Activated gamma-delta T cell (primary cell): ENCODE measurements at places on chromosomes 16 and 17.

- DNase-seq = no peak
These were observed 20.0 kb downstream of the UNC45B start for GRCh38 chr17:35167666-35168065.

DNA sequence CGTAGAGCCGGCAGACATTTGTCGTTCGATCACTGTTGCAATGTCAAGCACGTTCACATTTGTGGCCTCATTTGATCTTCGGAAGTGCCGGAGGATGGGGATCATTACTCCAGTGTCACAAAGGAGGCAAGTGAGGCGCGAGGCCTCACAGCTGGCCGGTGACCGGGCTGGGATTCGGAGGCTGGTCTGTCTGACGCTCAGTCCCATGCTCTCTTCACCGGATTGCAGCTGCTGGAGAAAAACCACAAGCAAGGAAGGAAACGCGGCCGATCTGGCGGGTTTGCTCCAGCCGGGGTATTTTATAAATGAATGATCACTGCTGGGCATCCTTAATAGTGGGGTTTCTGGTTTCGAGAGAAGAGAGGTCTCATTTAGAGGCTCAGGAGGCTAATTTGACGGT is 127.8 kb downstream of the OR1D5 start:
- no peak for DNase-seq

- no peak for DNase-seq
These were observed 10.1 kb upstream of the SLC16A5 start for GRCh38 chr17:75077496-75078283.

GRCh38 chr17:16652847-16653366 is 743 bp downstream of the ZNF624 start:
- DNase-seq = no peak

- DNase-seq = no peak
These were observed 3.4 kb upstream of the SEC14L5 start for GRCh38 chr16:4954714-4955113.

DNA sequence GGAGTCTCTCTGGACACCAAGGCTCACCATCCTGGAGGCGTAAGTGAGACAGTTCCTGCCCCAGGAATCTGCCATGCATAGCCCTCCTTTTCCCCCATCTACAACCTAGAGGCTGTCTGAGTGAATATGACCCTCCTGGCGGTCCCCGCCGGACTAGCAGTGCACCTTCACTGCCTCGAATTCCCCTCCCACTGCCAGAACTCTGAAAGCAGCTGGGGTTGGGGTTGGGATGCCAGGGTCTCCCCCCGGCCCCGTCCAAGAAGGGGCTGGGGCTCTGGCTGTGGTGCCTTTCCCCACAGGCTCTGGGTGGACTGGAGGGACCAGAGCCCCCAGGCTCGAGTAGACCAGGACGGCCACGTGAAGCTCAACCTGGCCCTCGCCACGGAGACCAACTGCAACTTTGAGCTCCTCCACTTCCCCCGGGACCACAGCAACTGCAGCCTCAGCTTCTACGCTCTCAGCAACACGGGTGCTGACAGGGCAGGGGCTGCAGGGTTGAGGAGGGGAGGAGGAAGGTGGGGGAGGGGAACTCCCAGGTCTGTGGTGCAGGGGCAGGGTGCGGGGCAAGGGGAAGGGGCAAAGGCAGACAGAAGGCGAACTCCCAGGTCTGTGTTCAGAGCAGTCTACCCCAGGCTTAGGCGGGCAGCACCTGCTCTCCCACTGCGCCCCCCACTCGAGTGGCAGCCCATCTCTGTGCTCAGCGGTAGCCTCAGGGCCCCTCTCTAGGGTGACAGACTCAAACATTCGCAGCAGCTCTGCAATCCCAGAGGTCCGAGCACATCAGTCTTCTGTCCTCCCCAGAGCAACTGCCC is 1.2 kb downstream of the ZACN start:
- DNase-seq = no peak

DNA sequence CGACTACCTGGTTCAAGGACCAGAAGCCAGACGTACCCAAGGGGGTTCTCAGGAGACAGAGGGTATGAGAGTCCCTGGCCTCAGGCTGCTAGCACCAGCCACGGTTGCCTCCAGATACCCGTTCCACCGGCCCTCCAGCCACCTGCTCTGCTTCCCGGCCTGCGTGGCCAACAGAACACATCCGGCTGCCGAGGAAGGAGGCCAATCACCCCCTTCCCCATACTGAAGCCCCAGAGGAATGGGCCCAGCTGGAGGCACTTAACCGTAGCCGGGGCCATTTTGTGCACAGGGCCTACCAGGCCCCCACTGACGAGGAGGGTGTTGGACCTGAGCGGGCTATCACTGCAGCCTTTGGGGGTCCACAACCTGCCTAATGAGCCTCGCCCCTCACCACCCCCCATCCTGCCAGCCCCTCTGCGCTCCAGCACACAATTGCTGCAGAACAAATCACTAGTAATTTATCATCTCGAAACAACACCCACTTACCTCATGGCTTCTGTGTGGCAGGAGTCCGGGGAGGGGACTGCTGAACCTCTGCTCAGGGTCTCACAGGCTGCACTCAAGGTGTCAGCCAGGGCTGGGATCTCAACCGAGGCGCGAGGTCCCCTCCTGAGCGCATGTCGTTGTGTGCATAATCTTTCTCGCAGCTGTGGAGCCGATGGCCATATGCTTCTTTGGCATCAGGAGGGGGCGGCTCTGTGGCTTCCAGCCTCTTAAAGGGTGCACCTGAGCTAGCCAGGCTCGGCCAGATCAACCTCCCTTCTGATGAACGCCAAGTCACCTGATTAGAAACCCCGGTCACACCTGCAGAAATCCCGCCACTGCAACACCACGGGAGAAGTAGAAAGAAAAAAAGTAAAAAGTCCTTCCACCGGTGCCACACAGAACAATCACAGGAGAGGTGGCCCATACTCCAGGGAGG is 10.1 kb upstream of the KREMEN2 start:
- no peak for DNase-seq

- no peak for DNase-seq
These were observed 373.7 kb upstream of the SALL1 start for GRCh38 chr16:51524555-51525373.

GRCh38 chr16:57471209-57471608 is 8.7 kb downstream of the POLR2C start:
- DNase-seq = no peak

GRCh38 chr17:67246653-67247415 is 1.8 kb upstream of the HELZ start:
- no peak for DNase-seq

GRCh38 chr16:80948886-80949493 is 57.7 kb downstream of the CMC2 start:
- no peak for DNase-seq

- no peak for DNase-seq
These were observed 1.4 kb downstream of the SOX9 start for GRCh38 chr17:72122010-72122764.

GRCh38 chr17:50380369-50381259 is 7.6 kb downstream of the EME1 start:
- no peak for DNase-seq

DNA sequence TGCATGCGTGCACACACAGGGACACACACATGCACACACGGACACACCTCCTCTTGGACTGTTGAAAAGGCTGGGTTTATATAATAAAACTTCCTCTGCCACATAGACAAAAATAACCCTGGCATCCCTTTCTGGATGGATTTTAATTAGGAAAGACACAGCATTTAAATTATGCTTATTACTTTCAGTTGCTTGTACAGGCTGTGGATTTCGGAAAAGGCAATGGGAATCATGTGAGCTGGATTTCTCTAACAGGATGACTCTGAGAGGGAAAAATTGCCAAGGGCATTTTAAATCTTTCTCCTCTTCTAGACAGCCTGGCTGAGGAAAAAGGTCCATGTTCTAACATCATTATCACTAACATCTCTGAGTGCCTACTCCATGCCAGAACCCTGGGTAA is 75.9 kb downstream of the HLF start:
- DNase-seq = no peak

DNA sequence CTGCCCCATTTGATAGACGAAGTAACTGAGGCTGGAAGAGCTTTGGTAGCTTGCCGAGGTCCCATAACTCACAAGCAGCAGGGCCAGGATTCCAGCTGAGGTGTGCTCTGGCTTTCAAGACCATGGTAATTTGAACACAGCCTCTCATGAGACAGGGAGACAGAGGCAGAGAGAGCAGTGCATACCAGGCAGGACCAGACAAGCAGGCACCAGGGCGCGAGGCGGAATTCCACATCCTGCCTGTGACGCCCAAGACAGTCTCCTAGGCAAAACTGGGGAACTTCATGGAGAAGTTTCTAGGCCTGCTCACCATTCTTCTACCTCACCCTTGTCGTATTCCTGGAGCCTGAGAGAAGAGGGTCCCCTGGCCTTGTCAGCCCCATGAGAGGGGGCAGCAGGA is 19.2 kb downstream of the SDK2 start:
- no peak for DNase-seq

- no peak for DNase-seq
These were observed 4.8 kb downstream of the CTRB2 start for GRCh38 chr16:75202069-75202590.

DNA sequence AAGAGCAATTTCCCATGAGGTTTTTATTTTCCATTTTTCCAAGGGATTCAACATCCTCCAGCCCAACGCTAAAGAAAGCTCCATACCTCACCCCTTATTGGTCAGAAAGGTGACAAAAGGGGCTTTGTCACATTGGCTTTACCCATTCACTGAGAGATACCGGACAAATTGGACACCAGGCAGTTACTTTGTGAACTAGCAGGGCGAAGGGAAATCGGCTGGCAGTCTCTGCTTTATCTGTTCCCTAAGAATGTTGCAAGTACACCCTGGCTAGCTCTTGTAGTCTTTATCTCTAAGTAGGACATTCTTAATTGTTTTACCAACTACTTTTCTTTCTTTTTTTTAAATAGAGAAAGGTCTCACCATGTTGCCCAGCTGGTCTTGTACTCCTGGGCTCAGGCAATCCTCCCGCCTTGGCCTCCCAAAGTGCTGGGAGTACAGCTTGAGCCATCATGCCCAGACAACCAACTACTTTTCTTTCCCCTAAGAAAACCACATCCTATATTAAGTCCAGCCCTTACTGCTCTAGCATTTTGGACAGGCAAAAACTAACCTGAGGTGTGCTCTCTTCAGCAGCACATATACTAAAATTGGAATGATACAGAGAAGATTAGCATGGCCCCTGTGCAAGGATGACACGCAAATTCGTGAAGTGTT is 16.8 kb downstream of the PRPSAP1 start:
- DNase-seq = no peak

GRCh38 chr16:58815181-58815888 is 81.2 kb upstream of the GOT2 start:
- DNase-seq = no peak

GRCh38 chr17:78173097-78173715 is 4.8 kb downstream of the SYNGR2 start:
- no peak for DNase-seq

GRCh38 chr17:65931246-65932149 is 260.4 kb downstream of the CEP112 start:
- no peak for DNase-seq

GRCh38 chr16:14487579-14487978 is 142.5 kb downstream of the PARN start:
- no peak for DNase-seq

GRCh38 chr16:68400924-68401460 is 47.3 kb downstream of the SMPD3 start:
- no peak for DNase-seq

- DNase-seq = no peak
These were observed at the start of gene MT1H for GRCh38 chr16:56669005-56669839. TSS of gene MT1H (plus strand) at chr16:56669814. CDS start at chr16:56669885, 71 bp downstream.
